ENCODE measurements at places on chromosomes 2 and 18.

GRCh38 chr18:42706618-42707017 lies 408.9 kb downstream of the RIT2 start:
- DNase-seq, result no peak

DNA sequence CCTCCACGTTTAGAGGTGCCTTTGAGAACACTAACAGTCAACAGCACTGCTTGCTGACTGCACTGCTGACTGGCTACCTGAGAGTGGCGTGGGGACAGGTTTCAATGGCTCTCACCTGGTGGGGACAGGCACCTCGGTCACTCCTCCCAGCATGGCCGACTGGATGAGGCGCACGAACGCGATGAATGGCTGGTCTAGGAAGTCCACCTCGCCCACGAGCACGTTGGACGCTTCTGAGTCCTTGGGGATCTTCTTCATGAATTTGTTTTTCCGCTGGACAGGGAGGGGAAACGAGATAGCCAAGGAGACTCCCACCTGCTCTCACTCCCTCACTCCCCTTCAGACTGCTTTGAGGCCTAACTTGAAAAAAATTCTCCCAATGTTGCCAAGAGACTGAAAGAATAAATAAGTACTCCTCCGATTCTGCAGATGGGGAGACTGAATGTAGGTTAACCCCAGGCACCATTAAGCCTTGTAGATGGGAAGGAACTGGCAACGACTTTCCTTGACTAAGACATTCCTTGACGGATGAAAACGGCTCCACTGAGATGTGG lies 57.3 kb downstream of the MTHFD2 start:
- no peak for DNase-seq

DNA sequence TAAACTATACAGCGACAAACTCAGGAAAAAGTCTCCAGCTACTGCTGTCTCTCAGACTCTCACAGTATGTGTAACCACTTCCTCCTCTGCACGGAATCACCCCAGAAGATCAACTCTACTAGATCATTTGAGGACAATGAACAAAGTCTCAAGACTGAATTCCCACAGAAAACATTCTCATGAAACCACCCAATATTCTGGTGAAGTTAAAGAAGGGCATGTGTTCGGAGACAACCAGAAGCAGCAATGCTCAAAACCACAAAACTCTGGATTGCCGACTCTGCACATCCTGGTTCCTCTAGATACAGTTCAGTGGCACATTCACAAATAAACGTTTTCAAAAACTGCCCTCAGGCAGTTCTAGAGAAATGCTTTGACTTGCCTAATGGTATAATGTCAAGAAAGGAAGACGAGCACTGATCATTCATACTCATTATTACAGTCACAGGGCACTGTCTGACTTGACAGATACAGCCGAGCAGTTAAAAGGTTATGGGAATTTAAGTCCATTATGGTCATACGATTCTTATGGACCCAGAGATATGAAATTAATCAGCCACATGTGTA lies 91.9 kb upstream of the STK17B start:
- DNase-seq, result peak; percentile 96

DNA sequence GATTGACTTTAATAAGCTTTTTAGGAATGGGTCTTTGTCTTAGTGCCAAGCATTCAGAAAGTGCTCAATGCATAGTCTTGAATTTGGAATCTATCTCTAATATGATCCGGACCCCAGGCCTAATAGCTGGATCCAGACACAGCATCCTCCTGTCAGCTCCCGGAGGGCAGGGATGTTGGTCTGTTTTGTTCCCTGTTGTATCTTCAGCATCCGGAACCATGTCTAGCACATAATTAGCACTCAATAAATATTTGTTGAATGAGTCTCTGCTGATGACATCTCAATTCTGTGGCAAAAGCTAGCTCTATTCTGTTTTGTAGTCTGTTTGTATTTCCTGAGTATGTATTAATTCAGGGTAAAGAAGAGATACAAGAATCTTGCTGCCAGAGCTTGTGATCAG lies 169.1 kb downstream of the DCDC2C start:
- no peak for DNase-seq

DNA sequence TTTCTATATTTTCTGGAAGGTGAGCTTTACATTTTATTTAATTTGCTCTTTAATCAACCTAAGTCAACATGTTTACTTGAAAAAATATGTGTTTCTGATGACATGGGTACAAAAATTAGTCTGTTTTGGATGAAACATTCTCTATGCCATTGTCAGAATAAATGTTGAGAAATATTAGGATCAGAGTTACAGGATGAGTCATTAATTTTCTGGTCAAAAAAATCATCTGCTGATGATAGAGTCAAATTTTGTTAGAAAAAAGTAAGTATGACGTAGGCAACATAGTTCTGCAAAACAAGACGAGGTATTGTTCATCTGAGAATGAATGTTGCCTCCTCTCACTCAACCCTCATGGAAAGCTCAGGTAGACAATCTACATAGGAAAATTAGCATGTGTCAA lies 107.6 kb upstream of the CAVIN2 start:
- DNase-seq, result peak; percentile 7

GRCh38 chr2:120883607-120884440 lies 148.2 kb downstream of the GLI2 start:
- DNase-seq, result no peak

DNA sequence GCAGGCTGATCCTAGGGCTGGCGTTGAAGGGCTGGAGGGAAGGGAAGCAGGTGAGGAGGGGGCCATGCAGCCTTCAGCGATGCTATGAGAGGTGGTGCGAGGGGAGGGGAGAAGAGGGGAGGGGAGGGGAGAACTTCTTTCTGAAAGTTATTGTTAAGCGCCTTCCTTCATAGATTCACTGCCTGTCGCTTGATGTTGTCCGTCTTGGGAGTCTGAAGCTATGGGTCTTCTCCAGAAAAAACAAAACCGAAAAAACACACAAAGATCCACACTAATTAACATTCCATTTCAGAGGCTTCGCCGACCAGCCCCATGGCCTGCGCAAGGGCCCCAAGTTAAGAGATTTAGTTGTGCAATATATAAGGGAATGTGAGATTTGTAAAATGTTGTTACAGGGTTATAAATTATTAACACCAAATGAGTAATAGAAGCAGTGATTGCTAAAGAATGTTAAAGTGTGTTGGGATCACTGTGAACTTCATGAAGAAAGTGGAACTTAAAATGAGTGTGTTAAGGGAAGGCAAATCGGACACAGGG lies 758 bp downstream of the CFAP221 start:
- DNase-seq, result no peak

- no peak for DNase-seq
Measured at GRCh38 chr2:200079356-200079755, 124.0 kb downstream of the MAIP1 start.

- DNase-seq, result no peak
Measured at GRCh38 chr2:219199470-219200211, 6.9 kb upstream of the ZFAND2B start.

GRCh38 chr2:39704540-39704939 lies 38.8 kb downstream of the TMEM178A start:
- DNase-seq, result no peak

DNA sequence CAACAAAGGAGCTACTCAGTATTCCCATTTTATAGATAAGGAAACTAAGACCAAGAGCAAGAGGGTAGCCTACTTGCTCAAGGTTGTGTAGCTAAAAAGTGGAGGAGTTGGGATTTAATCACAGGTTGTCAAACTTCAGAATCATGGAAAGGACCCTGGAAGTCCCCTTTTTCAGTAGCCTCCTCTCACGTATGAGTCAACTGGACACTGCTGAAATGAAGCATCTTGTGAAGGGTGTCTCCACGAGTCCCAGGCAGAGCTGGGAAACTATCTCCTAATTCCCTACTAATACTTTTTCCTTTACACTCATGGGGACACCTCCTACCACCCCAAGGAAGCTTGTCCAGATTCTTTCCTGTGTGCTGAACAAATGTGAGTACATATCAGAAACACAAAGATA lies 155.8 kb downstream of the RHBDD1 start:
- DNase-seq, result no peak

DNA sequence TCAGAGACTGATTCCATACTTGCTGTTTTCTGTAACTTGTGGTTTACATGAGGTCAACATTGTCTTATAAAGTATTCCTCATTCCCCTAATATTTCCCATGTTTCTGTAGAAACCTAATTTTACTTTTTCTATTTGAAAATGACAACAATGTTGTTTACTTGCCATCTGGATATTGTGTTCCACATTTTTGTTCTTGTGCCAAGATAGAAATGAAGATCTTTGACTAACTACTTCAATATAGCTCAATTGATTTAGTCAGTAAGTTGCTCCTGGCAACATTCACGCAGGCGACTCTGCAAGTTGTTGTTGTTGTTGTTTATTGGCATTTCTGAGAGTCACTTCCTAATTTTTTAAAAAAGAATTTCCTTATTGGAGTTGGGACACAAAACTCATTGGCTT lies 69.5 kb downstream of the CAVIN2 start:
- DNase-seq, result no peak

GRCh38 chr2:206698811-206699210 lies 19.4 kb downstream of the DYTN start:
- no peak for DNase-seq

DNA sequence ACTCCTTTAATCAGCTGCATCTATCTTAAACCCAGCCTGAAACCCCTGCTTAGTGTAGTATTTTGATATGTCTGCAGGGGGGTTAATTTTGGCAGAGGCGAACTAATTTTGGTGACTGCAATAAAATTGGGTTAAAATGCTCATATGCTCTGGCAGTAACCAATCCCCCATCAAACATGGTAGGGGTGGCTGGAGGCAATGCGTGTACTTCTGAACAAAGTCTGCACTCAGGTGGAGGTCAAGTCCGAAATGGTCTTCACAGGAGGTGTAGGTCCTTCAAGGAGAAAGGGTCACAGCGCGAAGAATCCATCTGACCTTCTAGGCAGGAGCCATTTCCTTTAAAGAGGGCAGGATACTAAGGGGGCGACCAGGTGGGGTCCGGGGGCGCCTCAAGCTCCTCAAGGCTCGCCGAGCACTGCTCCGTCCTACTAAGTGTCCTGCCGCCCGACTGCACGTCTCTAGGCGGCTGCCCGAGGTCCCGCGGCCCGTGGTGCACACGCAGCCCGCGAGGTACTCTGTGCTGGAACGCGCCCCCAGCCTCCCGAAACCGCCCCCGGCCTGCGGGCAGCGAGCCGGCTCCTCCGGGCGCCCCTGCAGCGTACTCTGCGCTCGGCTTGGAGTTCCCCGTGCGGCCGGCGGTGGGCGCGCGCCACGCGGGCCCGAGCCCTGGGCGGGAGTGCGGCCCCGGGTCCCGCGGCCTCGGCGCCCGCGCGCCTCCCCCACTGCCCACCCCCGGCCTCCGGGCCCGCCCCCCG lies 1.7 kb upstream of the LDLRAD4 start:
- DNase-seq, result no peak

DNA sequence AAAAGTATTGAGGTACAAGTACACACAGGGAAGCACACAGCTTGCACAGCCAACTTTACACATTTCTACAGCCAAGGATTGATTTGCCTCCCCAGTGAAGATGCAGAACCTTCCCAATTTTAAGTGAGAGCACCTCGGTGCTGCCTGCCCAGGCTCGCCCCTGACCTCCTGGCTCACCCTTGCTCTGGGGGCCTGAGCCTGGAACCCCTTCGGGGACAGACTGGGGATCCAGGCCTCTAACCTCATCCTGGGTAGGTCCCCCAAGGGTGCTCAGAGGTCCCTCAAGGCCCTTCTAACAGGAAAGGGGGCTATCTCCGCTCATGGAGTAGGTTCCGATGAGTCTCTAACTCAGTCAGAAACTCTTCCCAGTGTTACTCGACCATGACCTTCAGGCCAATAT lies 53.1 kb downstream of the BCL2L11 start:
- DNase-seq, result no peak

DNA sequence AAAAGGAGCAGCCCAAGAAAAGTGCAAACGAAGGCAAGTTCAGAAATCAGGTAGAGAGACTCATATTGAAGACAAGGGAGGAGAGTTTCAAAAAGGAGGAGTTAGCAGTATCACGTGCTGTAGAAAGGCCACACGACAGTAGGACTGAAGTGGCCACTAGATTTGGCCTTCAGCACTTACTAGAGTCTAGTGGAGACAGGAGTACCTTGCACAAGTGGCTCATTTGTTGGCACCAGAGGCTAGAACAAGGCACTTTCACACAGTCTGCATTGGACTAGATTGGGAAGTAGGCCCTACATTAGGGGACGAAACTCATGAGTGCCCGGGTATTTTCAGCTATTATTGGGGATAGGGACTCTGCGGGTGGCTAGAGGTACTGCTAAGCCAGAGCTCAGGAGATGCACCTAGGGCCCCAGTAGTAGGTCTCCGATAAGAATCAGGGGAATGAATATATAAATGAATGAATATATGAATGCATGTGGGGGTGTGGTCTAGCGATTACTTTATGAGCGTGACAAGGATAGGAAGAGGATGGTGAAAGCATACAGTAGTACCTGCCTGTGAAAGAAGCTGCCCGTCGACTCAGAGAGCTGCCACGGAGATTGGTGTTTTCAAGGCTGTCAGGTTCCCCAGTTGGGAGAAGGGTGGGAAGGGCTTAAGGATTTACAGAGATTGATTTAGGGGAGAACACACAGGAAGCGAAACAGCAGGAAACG lies 1.4 kb upstream of the NCOA1 start:
- no peak for DNase-seq

GRCh38 chr18:78873926-78874500 lies 105.6 kb upstream of the SALL3 start:
- DNase-seq, result no peak

DNA sequence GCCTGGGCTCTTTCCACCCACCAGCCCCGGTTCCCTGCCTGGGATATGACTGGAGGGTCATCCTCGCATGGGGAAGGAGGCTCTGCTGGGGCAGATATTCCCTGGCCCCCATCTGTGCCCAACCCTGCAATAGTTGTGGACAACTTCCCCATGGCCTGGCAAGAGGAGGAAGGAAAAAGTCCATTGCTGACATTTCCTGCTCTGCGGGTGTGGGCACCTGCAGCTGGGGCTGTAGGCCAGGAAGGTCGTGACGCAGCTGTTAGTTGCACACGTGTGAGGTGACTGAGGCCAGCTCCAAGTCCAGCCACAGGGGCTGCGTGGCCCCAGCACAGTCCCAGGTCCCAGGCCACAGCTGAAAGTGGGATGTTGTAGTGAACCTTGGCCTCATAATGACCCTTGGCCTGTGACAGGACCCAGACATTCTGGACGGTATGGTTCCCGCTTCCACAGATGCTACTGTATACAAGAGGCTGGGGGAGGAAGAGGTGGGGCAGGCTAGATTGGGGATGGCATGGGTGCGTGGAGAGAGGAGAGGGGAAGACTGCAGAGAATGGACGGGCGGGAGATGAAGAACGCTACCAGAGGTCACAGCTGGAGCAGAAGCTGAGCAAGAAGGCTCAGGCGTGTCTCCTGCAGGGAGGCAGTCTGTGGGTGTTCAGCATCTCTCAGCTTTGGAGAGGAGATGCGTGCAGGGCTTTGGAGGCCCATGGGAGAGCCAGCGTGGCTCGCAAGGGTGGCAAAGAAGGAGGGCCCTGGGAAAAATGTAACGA lies 22.1 kb downstream of the OTOF start:
- no peak for DNase-seq

- no peak for DNase-seq
Measured at GRCh38 chr2:70887550-70888246, 48.0 kb upstream of the ATP6V1B1 start.

- DNase-seq, result no peak
Measured at GRCh38 chr18:24894880-24895279, 434.4 kb downstream of the HRH4 start.

- DNase-seq, result peak; percentile 76
Measured at GRCh38 chr2:27724905-27725701, 46.4 kb upstream of the MRPL33 start.

Data from EH (cell line).